ENCODE measurements at places on chromosomes 1 and 21. TPM values are rescaled to one million over a fixed set of nuclear protein-coding genes. Genes with fewer than 3 reads are reported as not detected.

Gene LDLRAD1
- 6.5 TPM for total RNA-seq

Gene OLFML3
- total RNA-seq, result 74.2 TPM

DNA sequence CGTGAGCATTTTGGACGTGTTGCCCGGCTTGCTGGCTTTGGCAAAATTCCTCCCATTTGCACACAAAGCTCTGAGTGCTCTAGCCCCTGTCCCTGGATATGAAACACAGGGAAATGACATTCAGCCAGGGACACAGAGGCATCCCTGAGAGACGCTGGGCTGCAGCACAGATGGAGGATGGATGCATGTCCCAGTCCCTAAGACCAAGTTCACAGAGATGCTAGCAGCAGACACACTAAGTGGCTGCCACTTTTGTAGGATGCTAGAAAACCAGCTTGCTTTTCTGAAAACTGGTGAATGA lies 12.5 kb downstream of the ACTRT2 start:
- no peaks in the 10 kb centered on the region for H3K36me3 ChIP-seq
- no peaks in the 10 kb centered on the region for H3K4me1 ChIP-seq
- no peak overlapping the region for H3K27ac ChIP-seq

Gene B3GALT2
- total RNA-seq, result 5.1 TPM

DNA sequence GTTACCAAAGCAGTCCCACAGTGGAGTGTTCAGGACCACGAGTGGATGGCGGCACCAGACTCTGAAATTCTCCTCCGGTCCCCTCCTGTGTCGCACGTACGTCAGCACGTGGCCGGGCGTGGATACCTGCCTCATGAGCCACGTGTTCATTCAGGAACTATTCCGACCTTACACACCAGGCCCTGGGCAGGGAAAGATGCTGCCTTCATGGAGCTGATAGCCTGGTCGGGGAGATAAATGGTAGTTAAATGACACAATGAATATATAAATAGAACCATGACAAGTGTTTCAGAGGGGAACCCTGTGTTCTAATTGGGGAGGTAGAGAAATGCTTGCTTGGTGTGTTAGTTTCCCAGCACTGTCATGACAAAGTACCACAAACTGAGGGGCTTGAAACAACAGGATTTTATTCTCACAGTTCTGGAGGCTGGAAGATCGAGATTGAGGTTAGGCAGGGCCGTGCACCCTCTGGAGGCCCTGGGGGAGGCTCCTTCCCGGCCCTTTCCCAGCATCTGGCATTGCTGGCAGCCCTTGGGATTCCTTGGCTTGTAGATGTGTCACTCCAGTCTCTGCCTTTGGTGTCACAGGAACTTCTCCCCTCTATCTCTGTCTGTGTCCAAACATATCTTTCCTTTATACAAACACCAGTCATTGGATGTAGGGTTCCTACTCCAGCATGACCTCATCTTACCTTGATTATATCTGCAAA lies 28.9 kb upstream of the GPR137B start:
- H3K36me3 ChIP-seq, result no peaks in the 10 kb centered on the region
- H3K4me3 ChIP-seq, result no peak overlapping the region
- DNase-seq, result no peak
- no peak overlapping the region for H3K27ac ChIP-seq
